ENCODE measurements at places on chromosomes 2 and 18.

DNA sequence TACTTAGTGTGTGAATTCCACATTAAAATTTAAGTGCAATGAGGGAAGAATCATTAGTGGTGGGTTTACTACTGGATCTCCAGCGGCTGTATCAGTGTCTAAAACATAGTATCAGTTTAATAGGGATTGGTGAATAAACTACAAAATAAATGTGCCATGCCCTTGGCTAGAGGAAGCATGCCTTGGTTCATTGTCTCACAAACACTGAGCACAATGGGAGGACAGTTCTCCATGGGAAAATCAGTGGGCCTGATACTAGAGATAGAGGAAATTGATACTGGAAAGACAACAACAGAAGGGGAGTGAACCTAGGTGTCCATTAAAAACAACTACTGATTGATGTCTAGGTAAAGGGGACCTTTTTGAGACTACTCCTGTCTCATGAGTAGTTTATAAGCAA lies 971.6 kb downstream of the SUCLG1 start:
- no peak for DNase-seq

GRCh38 chr2:83874712-83875430 lies 584.2 kb downstream of the SUCLG1 start:
- no peak for DNase-seq

DNA sequence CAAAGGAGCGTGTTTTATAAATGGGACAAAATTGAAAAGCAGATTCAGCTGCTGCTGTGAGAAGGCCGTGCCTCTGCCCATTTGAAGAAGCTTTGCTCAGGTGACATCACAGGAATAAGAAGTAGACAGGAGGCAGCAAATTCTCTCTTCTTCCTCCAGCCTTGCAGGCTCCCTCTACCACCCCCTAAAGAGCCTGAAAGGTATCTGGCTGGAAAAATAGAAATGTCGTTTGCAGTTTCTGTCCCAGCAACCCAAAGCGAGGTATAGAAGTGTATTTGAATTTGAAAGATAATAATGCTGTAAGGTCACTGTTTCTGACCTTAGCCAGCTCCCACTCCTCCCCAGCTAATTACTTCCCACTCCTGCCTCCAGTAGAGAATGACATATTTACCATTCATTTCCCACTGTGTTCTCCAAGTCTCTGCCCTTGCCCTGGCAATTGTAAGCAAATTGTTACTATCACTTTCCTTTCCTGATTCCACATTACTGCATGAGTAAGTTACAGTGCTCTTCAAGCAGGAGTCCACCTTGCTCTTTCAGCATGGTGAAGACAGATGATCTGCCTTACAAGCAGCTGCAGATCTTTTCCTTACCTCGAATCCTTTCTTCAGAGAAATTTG lies 56.8 kb upstream of the RASGRP3 start:
- DNase-seq, result no peak

DNA sequence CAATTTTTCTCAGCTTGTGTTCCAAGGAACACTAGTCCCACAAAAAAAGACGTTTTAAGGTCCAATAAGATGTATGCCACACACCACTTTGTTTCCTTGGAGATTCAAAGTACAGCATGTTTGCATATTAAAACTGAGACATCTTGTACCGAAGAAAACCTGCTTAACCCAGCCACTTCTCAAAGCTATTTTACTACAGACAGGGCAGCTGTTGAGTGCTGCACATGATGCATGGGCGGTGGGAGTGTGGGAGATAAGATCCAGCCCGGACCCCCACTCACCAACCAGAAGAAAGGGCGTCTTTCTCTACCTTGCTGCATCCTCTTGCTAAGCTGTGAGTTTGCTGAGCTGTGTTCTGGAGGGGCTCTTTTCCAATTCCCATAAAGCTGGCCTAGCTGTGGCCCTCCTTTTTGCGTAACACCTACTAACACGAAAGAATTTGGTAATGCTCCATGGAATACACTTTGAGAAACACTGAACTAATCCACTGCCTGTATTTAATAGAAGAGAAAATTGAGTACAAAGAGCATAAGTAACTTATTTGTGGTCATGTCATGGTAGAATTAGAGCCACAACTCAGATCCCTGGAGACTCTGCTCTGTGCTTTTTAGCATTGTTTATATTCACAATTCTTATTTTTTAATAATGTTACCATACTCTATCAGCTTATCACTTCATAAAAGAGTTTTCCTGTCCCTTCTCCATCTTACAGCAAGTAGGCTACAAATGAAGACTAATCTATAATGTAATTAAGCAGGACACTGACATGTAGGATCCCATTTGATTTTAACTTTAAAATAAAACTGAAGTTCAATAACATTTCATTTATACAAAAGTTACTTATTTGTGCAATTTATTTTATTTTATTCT lies 90.0 kb downstream of the PLEKHM3 start:
- no peak for DNase-seq

- no peak for DNase-seq
Measured at GRCh38 chr2:75324141-75324540, 124.8 kb upstream of the TACR1 start.

DNA sequence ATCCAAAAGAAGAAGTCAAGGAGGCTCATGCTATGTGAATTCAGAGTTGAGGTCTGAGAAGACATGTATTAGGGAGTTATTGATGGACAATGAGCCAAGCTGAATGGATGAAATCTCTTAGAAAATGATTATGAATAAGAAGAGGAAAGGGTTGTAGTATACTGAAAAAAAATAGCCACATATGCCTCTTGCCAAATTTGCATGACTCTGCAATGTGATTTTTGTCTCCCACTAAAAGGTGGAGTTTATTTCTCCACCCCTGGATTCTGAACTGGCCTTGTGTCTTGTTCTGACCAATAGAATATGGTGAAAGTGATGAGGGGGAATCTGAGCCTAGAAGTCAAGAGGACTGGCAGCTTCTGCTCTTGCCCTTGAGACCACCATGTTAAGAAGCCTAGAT lies 8.6 kb upstream of the ERICH2 start:
- DNase-seq, result no peak

GRCh38 chr2:195848119-195848899 lies 191.3 kb downstream of the SLC39A10 start:
- no peak for DNase-seq

DNA sequence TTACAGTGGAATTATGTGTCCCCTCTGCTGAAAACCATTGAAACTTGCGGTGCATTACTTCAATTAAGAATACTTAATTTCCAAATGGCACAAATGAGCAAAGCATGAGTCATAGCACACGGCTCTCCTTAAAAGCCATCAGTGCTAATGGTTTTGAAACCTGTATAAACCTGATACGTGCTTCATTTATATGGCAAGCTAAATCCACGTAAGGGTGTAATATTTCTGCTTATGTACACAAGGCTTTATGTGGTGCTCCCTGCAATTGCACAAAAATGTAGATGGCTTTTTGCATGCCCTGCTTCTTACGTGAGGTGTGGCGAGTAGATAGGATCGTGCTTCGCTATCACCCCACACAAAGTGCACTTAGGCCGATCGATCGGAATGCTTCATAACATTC lies 840.9 kb downstream of the GALR1 start:
- DNase-seq, result no peak

GRCh38 chr18:6885006-6885481 lies 155.5 kb downstream of the ARHGAP28 start:
- no peak for DNase-seq

GRCh38 chr18:55309249-55309648 lies 278.7 kb downstream of the TCF4 start:
- DNase-seq, result no peak

- peak; percentile 24 for DNase-seq
Measured at GRCh38 chr18:6752202-6752860, 22.8 kb downstream of the ARHGAP28 start.

DNA sequence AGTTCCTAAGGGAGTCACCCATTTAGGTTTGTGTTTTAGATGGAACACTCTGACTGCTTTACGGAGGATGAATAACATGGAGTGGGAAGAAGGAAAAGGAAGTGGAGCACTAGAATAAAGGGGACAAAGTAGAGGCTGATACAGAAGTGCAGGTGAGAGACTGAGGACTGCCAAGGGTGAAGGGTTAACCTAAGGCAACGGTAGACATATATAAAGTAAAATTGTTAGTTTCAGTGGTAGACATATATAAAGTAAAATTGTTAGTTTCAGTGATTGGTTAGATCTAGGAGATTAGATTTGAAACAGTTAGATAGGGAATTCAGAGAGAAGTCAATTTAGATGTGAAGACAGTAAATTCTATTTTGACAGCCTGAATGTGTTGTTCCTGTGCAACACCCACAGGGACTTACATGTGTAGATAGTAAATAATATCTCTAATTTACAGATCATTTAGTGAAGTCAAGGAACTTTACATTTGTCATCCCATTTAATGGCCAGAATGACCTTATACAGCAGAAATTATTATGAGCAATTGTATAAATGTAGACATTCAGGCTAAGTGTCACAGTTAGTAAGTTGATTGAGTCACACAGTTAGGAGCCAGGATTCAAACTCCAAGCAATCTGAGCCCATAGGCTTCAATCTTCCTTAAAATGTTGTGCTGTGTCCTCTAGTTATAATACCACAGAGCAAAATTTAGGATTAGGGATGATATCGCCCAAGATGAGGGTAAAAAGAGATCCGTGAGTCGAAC lies 270.8 kb upstream of the UBE2E3 start:
- no peak for DNase-seq

GRCh38 chr2:231482806-231483391 lies 18.6 kb upstream of the NCL start:
- DNase-seq, result peak; percentile 64

DNA sequence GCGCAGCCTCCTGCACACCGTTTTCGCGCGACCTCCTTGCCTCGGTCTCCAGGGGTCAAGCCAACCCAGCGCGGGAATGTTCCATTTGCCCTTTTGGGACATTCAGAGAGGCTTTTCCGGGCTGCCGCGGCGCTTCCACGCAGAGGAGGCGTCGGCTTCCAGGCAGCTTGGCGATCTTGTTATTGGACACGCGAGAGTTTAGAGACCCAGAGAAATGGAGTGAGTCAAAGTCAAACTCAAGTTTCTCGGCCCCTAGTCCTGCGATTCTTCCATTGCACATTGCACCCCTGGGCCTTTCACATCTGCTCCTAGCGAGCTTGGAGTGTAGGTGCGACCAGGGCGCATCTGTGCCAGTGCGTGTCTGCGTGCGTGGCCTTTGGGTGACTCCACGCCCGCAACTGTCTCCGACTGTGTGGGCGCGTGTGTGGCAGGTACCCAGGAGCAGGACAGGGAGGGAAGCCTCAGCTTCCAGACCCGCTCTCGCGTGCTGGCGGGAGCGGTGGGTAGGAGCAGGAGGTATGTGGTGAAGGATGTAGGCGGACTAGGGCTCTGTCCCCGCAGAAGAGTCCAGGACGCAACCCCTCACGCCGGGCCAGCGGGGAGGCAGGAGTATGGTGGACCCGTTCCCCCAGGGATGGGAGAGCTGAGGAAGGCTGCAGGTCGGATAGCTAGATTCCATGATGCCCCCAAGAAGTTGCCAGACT lies 13.5 kb downstream of the SIX3 start:
- DNase-seq, result no peak

DNA sequence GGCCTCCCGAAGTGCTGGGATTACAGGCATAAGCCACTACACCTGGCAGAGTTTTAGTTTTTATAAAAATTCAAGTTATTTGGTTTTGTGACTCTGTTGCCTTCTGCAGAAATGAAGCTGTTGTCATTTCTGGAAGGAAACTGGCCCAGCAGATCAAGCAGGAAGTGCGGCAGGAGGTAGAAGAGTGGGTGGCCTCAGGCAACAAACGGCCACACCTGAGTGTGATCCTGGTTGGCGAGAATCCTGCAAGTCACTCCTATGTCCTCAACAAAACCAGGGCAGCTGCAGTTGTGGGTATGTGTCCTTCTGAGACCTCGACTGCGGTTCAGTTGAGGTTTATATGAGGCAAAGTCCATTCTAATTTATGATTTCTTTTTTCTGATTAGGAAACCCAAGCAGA lies 7.2 kb downstream of the MTHFD2 start:
- no peak for DNase-seq

- DNase-seq, result no peak
Measured at GRCh38 chr18:66046032-66046602, 295.3 kb downstream of the CDH7 start.

- DNase-seq, result no peak
Measured at GRCh38 chr2:186623084-186623483, 33.2 kb downstream of the ITGAV start.

GRCh38 chr18:23209031-23209430 lies 73.7 kb downstream of the CABLES1 start:
- DNase-seq, result no peak

DNA sequence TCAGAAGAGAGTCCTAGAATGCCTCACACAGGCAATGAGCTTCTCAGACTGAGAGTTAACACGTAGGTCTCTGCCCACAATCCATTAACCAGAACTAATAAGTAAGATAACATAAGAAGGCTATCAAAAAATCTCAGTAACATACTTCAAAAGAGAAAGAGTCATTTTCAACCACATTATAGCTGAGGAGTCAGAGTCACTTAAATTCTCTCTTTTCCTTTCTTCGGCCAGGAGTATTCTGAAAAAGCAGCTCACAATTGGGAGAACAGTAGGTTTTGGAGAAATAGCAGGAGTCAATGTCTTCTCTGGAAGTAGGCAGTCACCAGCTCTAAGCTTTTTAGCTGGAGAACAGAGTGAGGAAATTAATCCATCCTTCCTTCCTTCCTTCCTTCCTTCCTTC lies 1364.4 kb upstream of the NXPH2 start:
- no peak for DNase-seq

- no peak for DNase-seq
Measured at GRCh38 chr2:96685577-96686459, 43.3 kb downstream of the FER1L5 start.

DNA sequence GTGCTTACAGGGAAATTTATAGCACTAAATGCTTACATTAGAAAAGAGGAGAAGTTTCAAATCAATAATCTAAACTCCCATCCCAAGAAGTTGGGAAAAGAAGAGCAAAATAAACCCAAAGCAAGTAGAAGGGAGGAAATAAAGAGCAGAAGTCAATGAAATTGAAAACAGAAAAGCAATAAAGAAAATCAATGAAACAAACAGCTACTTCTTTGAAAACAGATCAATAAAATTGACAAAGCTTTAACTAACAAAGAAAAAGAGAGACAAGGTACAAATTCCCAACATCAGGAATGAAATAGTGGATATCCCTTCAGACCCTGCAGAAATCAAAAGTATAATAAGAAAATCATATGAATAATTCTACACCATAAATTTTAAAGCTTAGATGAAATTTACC lies 25.5 kb upstream of the ONECUT2 start:
- DNase-seq, result no peak

DNA sequence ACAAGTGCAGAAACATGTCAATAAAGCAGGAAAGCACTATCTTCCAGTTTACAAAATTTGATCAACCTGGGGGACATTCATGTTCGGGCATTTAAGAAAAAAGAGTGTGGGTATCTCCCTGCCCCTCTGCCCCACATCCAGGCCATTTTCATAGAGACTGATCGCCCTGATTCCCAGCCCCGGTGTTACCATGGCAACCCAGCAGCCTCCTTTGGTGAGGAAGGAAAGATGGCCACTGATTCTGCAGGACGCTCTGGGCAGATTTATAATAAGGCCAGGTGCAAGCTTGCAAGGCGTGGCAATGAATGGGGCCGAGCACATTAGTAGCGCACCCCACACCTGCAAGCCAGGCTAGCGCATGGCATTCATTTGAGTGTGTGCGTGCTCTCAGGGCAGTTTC lies 36.7 kb upstream of the ARL4C start:
- no peak for DNase-seq

GRCh38 chr2:218418717-218419458 lies at the start of gene VIL1:
Gene VIL1 (plus strand): TSS chr2:218419123. CDS start chr2:218423779, 4,656 bp downstream.
- DNase-seq, result no peak

GRCh38 chr2:85181844-85182456 lies 48.8 kb downstream of the TCF7L1 start:
- no peak for DNase-seq

GRCh38 chr2:17816396-17817245 lies at the start of gene MSGN1:
Gene MSGN1 (plus strand): TSS chr2:17816460. CDS start chr2:17816519, 59 bp downstream.
- DNase-seq, result no peak
